BJ (cell line): ENCODE measurements at places on chromosomes 13 and 19.

- no peak for DNase-seq
Measured at GRCh38 chr19:3979674-3980352, 5.5 kb downstream of the EEF2 start.

- DNase-seq = no peak
Measured at GRCh38 chr19:4369109-4369887, 25.9 kb downstream of the MPND start.

DNA sequence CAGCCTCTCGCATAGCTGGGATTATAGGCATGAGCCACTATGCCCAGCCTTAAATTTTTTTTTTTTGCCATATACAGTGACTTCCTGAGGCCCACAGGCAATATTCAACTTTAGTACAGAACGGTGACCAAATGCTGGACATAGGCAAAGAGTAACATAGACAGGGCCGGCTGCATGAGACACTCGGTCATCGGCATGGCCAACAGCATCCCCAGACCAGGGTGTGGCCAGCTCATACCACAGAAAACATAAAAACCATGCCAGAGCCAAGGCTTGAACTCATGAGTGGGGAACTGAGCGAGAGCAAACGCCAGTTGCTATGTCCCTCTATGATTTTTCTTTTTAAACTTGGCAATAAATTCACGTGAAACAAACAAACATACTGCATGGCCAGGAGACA, 17.0 kb downstream of the KANK2 start:
- no peak for DNase-seq

- DNase-seq = no peak
Measured at GRCh38 chr13:73544175-73544574, 485.4 kb downstream of the KLF5 start.

GRCh38 chr13:110581506-110582185, 20.1 kb upstream of the RAB20 start:
- no peak for DNase-seq

GRCh38 chr19:8342316-8342683, 762 bp downstream of the KANK3 start:
- DNase-seq = no peak

DNA sequence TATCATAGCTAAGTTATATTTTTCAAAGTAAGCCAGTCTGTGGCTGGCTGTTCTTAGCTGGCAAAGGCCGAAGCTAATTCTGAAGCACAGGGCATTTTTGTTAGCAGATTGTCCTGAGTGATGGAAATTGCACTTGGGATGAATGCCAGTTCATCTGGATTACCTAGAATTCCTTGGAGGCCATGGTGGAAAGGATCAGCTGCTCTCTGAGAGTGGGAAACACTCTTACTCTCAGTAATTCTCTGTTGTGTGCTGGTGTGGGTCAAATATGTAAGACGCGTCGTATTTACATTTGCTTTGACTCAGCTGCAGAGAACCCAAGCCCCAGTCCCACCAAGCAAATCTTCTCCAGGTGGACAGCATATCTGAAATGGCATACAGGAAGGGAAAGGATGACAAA, 60.7 kb upstream of the C1QTNF9B start:
- DNase-seq = no peak

GRCh38 chr19:4493929-4494690, 22.0 kb downstream of the HDGFL2 start:
- no peak for DNase-seq

GRCh38 chr19:57786286-57786685, 16.8 kb downstream of the ZNF586 start:
- no peak for DNase-seq

GRCh38 chr13:93736081-93736480, 509.5 kb downstream of the GPC6 start:
- no peak for DNase-seq

GRCh38 chr13:112116187-112116950, 49.4 kb downstream of the SOX1 start:
- DNase-seq = no peak

DNA sequence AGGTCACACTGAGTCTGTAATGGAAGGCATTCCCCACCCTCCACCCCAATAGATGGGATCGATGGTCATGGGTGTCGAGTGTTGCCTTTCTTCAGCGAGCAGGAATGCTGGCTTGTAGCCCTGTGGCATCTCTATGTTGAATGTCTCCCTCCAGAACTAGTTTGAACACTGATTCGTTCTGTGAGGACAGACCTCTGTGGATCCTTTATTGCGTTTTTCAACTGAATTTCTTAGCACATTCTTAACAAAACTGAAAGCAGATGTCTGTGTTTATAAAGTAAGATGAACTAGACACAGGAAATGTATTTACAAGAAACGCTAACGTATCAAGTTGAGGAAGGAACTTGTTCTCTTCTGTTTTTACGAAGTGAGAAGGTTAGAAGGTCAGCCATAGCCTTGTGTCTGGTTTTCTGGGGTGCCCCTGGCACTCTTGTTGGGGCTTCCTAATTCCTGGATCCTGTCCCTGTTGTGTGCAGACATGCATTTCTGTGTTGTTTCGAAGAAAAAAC, 36.8 kb upstream of the TM9SF2 start:
- DNase-seq = peak; percentile 82

- DNase-seq = no peak
Measured at GRCh38 chr13:71374471-71375049, 492.4 kb downstream of the DACH1 start.

GRCh38 chr19:41552558-41552957, 23.4 kb upstream of the CEACAM21 start:
- no peak for DNase-seq

GRCh38 chr13:53782488-53782961, 753.9 kb downstream of the OLFM4 start:
- no peak for DNase-seq

DNA sequence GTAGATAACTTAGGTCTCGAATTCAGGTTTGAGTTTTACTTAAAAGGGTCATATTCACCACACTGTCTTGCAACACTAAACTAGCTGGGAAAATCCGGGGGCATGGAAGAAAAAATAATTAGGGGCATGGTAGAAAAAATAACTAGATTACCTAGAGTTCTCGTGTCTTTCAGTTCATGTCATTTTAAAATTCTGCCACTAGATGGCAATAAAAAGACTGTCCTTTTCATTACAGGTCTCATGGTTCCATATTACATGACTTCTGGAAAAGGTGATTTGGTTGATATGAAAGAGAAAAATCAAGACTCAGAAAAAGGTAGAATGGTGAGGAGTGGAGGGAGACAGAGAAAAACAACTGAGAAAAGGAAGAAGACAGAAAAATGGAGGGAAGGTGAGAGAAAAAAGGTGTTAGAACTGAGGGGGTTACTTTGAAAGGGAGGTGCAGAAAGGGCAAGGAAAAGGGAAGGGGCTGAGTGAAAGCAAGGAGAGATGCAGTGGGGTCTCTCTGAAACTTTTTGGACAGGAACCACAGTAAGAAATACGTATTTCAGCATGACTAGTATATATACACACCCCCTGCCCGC, 299.0 kb downstream of the KLF12 start:
- no peak for DNase-seq

DNA sequence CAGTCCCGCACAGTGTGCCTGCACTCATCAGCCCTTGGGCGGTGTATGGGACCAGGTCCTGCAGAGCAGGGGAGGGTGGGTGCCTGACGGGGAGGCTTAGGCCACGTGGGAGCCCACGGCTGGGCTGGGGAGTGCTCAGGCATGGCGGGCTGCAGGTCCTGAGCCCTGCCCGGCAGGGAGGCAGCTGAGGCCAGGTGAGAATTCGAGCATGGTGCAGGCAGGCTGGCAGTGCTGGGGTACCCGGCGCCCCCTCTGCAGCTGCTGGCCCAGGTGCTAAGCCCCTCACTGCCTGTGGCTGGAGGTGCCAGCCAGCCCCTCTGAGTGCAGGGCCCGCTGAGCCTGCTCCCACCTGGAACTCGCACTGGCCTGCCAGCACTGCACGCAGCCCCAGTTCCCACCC, 630.9 kb upstream of the PCDH20 start:
- DNase-seq = no peak

DNA sequence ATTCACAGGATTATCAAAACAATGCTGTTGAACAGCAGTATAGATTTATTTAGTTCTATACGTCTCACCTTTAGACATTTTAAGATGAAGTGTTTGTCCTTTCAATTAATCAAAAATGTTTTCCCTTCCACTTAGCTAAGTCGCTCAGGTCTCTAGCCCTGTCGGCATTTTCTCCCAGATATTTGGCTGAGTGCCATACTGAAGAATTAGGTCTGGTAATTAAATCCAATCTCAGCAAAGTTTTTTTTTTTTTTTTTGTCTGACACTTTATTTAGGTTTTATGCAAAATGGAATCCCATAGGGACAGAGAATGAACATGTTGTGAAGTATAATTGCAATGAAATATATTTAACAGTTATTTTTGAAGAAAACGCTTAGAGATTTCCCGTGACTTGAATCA, 44.1 kb downstream of the RFC3 start:
- DNase-seq = no peak

DNA sequence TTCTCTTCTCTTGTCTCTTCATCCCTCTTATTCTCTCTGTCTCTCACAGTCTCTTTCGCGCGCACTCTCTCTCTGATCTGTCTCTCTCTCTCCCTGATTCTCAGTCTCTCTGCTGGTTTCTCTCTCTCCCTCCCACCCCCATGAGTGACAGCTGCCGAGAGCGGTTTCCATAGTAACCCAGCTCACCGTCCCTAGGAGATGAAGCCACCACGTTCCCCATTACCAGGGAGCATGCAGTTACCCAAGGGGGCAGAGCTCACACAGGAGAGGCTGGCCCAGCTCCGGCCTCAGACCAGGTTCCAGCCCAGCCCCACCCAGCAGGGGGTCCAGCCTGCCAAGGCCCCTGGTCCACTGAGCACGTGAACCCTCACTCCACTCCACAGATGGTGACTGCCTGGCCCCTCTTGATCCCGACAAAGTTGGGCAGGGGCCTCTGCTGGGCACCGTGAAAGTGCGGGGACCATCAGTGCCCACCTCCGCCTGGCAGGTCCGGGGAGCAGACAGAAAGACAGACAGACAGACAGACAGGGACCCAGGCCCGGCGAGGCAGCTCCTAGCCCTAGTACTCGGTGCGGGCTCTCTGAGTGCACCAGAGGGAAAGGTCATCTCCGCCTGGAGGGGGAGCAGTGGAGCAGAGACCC, 50.6 kb downstream of the CELF5 start:
- DNase-seq = no peak

GRCh38 chr19:31539386-31539785, 190.2 kb upstream of the TSHZ3 start:
- DNase-seq = no peak

DNA sequence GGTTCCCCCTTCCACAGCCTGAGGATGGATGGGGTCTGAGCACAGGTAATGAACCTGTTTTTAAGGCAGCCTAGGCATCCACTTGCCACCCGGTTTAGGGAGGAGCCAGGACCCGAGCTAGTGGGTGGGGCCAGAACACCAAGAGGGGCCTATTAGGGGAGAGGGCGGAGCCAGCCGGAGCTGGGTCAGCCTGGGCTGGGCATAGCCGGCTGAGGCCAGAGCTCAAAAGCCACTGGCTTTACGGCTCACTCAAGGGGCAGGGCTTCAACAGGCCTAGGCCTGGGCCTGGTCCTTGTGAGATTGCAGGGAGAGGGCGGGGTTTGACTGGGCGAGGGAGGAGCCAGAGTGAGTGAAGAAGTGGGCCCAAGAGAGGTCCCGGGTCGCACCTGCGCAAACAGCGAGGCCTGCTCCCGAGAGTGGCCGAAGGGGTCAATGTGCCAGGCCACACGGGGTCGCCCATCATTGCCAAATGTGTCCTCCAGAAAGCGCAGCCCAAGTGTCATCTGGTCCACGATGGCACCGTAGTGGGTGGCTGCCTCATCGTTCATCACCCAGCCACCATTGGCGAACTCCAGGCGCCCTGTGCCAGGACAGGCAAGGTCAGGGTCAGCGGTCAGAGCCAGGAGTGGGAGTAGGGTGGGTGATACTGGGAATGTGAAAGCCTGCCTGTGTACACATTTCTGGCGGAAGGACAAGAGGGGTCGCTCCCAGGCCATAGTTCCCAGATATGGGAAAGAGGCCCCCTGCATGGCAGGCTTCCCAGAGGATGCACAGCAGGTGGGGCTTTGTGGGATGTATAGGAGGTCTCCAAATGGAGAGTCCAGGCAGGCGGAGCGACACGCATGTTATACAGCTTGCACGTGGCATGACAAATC, 1.9 kb downstream of the MAN2B1 start:
- no peak for DNase-seq

GRCh38 chr13:77779552-77780272, 82.2 kb downstream of the SLAIN1 start:
- DNase-seq = peak; percentile 5

DNA sequence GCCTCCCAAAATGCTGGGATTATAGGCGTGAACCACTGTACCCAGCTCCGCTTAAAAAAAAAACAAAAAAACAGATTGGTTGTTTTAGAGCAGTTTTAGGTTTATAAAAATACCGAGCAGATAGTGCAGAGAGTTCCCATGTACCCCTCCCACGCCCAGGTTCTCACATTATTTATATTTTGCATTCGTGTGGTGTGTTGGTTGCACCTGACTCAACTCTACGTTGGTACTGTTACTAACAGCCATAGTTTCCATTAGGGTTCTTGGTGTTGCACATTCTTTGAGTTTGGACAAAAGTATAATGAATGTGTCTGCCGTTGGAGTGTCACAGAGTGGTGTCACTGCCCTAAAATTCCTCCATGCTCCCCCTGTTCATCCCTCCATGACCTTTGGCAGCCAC, 29.1 kb downstream of the MYO9B start:
- DNase-seq = no peak

GRCh38 chr13:75550159-75550567, 572 bp downstream of the UCHL3 start:
- DNase-seq = peak; percentile 14
